ENCODE measurements at places on chromosomes 7 and 10.

GRCh38 chr10:68560186-68560942 is at the start of gene TET1:
TET1 (plus strand) TSS chr10:68560337; CDS start chr10:68572339, 12,002 bp downstream.
- peak; percentile 5 for DNase-seq

GRCh38 chr10:18377898-18378297 is 237.7 kb downstream of the CACNB2 start:
- no peak for DNase-seq

DNA sequence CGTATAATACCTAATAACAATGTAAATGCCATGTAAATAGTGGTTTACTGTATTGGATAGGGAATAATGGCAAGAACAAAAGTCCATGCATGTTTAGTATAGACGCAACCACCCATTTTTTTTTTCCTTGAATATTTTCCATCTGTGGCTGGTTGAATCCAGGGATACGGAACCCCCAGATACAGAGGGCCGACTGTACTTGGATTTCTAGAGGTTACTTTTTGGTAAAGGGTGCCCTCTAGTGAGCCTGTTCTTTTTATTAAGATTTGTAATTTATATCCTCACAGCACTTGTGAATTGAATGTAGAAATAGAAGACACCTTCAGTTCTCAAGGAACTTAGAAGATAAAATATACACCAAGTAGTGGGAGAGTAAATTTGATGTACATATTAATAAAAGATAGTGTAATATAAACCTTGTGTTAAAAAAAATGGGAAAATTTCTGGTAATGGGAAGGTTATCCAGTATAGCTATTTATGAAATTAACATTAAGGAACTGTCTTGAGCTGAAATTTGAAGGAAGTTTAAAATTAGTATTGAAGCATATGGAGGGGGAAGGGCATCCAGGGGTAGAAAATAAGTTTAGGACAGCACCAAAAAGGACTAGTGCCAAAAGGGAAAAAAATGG is 32.0 kb downstream of the EXOC6 start:
- peak; percentile 22 for DNase-seq

- DNase-seq = no peak
Observed at GRCh38 chr10:110168601-110169481, 38.6 kb upstream of the MXI1 start.

- no peak for DNase-seq
Observed at GRCh38 chr10:114879541-114880158, 58.1 kb downstream of the FHIP2A start.

DNA sequence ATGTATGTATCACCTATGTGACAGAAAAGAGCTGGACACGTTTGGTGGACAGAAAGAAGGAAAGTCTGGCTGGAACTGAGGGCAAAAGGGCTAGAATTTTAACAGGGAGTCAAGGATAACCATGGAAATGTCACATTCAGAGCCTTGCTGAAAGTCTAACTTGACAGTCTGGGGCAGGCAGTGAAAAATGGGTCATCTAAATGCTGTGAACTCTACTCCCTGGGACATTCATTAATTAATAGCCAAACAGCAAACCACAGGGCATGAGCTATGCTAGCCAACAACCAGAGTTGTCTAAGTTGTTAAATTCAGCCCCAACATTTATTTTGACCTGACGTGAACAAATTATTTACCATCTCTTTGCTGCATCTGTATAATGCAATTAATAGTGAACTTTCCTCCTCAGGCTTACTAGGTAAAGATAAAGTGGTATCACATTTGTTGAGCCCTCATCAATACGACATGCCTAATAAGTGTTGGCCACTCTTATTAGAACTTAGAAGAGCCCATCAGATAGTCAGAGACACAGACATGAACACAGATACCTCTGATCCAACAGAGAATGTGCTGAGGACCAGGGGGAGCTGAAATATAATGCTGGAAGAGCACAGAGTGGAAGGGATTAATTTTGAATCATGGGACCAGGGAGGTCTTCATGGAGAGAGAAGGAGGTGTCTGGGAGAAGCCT is 109.9 kb downstream of the SORCS1 start:
- DNase-seq = no peak

GRCh38 chr7:14322724-14323123 is 333.3 kb upstream of the ETV1 start:
- no peak for DNase-seq

DNA sequence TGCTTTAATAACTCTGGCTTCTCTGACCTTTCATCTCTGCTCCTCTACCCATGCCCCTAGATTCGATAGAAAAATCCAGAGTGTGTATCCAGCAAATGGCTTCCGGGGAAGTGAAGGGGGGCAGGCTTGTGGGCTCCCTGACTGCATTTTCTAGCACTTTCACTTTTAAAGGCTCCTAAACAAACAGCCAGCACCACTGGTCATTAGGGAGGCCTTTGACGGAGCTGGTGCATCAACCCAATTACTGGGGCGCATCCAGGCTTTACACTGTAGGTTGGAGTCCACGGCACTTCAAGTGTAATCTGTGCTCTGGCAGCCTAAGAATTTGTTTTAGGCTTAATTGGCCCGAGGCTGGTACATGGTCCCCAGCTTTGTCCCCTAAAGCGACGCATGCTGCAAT is 291.9 kb downstream of the GFRA1 start:
- no peak for DNase-seq

GRCh38 chr7:64849250-64849923 is 53.7 kb upstream of the ZNF273 start:
- DNase-seq = no peak

- no peak for DNase-seq
Observed at GRCh38 chr10:114500643-114501042, 96.3 kb upstream of the AFAP1L2 start.
